Stimulated activated CD8-positive, alpha-beta memory T cell treated with anti-CD3 and anti-CD28 coated beads, Interleukin-15, amount 100 ng/mL, for 24 hours (primary cell): ENCODE measurements at places on chromosomes 4 and X.

GRCh38 chr4:19256823-19257222, 994.9 kb upstream of the SLIT2 start:
- DNase-seq, result no peak

DNA sequence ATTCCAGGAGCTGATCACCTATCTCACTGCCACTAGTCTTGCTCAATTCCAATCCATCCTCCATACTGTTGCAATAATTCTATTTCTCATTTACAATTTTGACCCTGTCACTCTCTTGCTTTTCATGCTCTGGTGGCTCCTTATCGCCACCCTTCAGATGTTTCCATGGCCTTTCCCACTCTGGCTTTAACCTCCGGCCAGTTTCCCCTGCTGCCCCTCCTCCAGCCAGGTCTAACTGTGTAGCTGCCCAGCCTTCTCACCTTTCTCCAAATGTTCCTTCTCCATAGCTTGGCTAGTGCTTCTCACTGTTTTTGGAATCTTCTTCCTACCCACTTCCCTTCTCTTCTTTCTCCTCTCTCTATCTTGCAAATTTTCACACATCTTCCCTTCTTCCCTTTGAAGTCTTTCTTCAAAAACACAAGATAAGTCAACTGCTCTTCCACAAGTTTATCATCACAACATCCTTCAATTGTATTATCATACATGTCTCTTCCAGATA, 153.8 kb downstream of the COL25A1 start:
- no peak for DNase-seq

- no peak for DNase-seq
These were observed 177.3 kb downstream of the BANK1 start for GRCh38 chr4:101967697-101968346.

DNA sequence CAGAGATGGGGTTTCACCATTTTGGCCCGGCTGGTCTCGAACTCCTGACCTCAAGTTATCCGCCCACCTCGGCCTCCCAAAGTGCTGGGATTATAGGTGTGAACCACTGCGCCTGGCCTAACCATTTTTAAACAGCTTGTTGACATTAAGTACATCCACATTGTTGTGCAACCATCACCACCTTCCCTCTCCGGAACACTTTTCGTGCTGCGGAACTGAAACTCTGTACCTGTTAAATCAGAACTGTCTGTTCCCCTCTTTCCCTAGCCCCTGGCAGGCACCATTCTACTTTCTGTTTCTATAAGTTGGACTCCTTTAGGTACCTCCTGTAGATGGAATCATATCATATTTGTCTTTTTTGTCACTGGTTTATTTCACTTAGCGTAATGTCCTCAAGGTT, 9.5 kb downstream of the FHDC1 start:
- DNase-seq, result no peak

- no peak for DNase-seq
These were observed 1.2 kb upstream of the XK start for GRCh38 chrX:37684426-37684825.

DNA sequence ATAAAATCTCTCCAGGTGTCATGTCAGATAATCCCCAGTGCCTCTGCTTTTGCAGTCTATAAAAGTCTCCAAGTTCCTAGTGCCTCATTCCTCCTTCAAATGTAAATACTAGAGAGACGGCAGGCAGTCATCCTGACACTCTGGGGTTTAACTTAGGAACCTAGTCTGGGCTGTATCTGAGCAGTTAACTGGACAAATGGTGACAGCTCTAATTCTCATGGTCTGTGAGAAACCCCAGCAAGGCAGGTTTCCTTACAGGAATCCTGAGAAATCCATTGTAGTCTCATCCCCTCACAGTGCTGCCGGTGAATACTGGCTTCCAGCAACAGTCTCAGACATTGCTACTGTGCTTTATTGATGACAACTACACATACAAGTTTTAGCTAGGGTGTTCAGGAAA, 246.8 kb downstream of the SNCA start:
- no peak for DNase-seq

DNA sequence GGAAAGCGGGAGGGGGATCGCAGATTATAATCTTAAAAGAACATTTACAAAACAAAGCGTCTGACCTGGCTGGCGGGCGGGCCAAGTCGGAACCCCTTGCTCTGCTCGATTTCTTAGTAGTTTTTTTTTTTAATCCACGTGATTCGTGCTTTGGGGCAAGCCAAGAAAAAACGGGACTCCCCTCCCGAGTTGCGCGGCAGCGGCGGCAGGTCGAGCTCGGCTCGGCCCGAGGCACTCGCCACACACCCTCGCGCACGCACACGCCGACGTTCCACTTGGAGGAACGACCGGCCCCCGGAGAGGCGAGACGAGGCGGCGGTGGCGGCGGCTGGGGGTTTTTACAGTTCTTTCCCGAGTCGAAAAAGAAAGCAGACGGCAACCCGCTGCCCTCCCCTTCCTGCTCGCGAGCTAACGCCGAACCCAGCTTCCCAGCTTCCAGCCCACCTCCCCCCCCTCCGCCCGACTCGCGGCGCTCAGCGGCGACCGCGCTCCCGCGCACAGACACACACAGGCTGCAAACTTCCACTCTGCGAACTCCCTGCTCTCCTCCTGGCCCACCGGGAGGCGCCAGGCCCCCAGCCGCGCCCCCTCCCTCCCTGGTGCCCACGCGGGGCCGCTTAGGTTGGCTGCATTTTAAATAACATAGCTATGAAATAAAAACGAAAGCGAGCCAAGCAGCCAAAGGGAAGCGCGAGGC, 1.2 kb downstream of the BCOR start:
- DNase-seq, result no peak

GRCh38 chr4:9916346-9916745, 105.0 kb downstream of the SLC2A9 start:
- DNase-seq, result no peak

- DNase-seq, result no peak
These were observed 67.6 kb upstream of the TMEM150C start for GRCh38 chr4:82629238-82630000.

DNA sequence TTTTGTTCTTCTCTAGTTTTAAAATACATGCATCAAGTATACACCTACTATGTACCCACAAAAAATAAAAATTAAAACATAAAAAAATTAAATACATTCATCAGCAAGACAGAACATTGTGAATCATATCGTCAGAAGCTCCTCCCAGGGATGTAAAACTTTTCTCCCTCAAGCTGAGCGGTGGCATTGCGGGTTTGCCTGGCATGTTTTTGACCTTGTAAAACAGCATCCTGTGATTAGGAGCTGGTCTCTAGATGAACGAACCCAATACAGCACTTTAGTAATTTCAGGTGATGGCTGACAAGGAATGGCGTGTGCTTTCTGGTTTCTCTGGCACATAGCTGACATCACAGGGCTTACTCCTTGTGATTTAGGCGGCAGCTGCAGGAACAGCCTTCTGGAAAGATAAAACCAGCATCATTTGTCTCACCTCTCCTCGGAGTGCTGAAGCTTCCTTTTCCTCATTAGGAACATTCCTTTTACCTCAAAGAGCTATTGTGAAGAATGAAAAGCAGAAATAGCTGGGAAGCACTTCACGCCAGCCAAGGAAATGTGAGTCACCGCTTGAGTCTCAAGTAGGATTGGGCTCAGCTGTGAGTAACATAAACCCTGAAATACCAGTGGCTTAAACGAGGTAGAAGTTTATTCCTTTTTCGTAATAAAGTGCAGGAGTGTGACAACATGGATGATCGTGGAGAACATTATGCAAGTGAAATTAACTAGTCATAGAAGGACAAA, 44.3 kb downstream of the NYX start:
- no peak for DNase-seq

DNA sequence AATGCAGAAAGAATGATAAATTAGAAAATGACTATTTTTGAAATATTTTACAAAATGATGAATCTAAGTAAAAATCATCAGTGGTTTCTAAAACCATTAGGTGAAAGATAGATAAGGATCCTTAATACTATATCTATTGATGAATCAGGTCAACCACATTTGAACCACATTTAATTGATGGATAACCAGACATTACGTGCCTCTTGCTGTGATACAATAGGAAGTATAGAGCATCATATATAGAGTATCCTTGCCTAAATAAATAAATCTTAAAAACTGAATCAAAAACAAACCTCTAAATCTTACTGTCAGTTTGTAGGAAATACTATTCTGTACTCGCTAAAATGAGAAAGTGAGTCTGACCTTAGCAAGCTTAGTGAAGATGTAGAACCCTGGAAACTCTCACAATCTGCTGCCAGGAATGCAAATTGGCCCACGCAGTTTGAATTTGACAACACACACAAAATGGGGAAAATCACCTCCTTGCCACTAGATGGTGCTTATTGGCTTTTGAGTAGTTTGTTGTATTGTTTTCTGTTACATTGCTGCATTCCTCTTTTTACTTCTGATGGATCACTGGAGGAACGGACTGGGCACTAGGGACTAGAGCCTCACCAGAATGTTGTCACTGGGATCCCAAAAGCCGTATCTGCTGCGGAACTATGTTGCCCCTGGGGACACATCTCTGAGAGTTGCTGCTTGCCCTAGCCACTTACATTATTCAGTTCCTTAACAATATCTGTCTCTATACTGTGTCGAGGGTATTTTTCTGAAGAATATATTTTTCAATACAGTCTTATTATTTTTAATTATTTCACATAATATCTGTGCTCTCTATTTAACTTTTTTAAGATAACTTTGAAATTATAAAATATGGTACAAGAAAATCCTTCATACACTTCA, 25.4 kb upstream of the SLAIN2 start:
- no peak for DNase-seq

DNA sequence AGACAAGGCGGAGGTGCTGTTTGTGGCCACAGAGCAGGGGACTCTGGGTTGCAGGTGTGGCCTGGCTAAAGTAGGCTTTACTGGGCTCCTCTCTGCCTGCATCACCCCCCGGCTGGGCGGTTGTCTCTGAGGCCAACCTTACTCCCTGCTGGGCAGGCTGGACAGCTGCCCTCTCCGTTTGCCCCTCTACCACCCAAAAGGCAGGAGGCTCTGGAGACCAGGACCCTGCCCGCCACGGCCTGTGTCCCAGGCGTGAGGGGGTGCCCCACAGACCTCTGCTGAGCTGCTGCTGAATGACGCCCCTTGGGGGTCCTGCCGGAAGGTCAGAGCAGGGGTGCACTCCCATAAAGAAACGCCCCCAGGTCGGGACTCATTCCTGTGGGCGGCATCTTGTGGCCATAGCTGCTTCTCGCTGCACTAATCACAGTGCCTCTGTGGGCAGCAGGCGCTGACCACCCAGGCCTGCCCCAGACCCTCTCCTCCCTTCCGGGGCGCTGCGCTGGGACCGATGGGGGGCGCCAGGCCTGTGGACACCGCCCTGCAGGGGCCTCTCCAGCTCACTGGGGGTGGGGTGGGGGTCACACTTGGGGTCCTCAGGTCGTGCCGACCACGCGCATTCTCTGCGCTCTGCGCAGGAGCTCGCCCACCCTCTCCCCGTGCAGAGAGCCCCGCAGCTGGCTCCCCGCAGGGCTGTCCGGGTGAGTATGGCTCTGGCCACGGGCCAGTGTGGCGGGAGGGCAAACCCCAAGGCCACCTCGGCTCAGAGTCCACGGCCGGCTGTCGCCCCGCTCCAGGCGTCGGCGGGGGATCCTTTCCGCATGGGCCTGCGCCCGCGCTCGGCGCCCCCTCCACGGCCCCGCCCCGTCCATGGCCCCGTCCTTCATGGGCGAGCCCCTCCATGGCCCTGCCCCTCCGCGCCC, 920 bp downstream of the HTT-AS start:
- DNase-seq, result no peak

DNA sequence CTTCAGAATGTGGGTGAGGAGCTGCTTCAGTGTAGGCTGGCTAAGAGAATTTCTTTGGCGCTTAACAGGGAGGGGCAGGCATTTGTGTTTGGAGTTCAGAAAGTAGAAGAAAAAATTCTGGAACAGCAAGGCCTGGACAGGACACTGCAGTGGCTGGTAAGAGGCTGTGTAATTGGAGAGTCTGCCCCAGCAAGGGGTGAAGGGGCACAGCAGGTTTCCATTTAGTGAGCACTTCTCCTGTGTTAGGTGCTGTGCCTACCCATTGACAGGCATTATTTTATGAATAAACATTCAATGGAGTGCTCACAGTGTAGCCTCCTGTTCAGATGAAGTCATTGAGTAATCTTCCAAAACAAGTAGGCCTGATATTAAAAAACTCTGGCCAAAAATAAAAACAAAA, 10.7 kb upstream of the CPE start:
- no peak for DNase-seq

DNA sequence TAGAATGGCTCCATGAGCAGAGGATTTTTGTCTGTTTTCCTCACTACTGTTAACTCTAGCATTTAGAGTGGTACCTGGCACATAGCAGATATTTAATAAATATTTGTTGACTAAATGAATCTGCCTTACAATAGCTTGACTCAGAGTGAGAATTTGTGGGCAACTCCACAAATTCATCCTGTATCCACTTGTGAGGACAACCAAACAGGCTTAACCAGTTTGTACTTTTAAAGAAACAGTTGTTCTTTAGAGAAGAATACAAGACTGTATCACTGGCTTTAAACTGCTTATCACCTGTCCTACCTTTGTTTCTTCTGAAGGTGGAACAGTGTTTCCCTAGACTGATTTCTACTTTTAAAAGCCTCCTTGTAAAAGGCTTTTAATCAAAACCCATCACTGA, 141.3 kb upstream of the SH3RF1 start:
- no peak for DNase-seq

- no peak for DNase-seq
These were observed 60.9 kb downstream of the CAMK2D start for GRCh38 chr4:113700602-113701150.

DNA sequence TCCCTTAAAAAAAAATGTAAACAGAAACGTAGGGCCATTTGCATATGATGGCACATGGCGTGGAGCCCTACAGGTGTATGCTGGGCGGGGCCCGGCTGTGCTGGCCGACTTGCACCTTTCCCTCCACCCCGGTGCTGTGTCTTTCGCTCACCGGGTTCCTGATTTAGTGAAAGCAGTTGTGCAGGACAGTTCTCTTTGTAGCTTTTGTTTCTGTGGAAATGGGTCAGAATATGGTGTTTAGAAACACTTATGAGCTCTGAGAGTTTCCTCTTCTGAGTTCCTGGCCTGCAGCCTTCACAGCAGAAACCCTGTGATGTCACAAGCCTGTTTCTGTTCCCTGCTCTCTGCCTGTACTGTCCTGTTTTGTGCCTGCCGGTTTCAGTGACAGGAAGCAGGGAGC, 22.5 kb upstream of the MSANTD1 start:
- DNase-seq, result no peak

- DNase-seq, result no peak
These were observed 37.3 kb upstream of the GUCY1A1 start for GRCh38 chr4:155629183-155629825.

- DNase-seq, result no peak
These were observed 1253.8 kb downstream of the C4orf33 start for GRCh38 chr4:130349745-130350144.
